A549 (cell line): ENCODE measurements at places on chromosomes 13 and 19.

DNA sequence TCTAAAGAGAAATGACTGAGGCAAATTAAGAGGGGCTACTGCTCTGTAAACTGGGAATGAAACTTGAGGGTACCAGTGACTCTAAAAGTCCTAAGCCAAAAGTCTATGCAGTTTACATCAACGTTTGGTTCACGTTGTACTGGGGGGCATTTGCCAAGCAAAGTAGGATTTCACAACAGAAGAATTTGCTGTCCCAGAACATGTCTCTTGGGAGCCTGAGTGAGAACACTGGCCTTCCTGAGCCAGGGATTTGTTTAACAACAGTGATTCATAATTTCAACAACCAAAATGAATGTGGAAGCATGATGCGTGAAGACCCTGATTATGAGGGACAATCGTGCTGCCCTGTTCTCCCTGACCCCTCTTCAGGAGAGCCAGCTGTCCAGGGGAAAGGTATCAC lies 178.0 kb downstream of the OXGR1 start:
- DNase-seq: no peak

DNA sequence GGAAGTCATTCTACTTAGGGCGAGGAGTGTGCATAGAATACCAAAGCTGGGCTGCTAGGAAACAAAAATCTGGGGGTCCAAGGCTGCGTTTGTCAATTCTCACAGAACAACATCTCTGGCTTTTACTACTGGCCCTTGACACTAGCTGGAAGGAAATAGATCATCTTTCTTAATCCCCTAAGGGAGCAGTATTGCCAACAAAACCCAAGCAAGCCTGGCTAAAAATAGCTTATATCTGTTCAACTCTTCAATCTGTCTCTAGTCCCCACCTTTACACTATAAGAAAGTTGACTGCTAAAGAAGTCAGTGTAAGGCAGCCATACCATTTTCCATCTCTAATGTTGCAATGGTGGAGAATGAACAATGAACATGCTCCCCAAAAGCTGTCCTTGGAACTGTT lies 107.8 kb upstream of the SPRY2 start:
- no peak for DNase-seq

DNA sequence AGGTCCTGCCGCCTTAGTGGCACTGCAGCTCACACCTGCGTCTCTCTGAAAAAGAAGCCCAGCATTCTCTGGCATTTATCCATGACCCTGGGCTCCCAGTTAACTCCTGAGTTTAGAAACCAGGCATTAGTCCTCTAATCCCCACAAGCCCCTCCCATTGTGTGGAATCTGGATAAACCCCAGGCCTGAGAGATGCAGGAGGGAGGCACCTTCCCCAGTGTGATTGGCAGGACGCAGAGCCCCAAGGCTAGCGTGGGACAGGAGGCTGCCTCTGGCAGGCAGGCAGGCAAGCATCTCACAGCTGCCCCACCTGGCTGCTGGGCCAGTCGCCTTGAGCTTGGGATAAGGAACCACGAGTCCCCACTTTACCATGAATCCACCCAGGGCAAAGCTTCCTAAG lies 11.0 kb upstream of the SERPINE3 start:
- no peak for DNase-seq

GRCh38 chr13:74145249-74145975 lies 11.2 kb upstream of the KLF12 start:
- DNase-seq: no peak

GRCh38 chr19:16217716-16218451 lies 20.2 kb downstream of the AP1M1 start:
- no peak for DNase-seq
